ENCODE measurements at places on chromosomes 13 and 19. TPM values are rescaled to one million over a fixed set of nuclear protein-coding genes. Genes with fewer than 3 reads are reported as not detected.

GRCh38 chr13:48648446-48648845, 5.3 kb upstream of the CYSLTR2 start:
- DNase-seq, result no peak

- DNase-seq, result peak; percentile 67
Measured at GRCh38 chr19:10812902-10813404, 23.1 kb downstream of the TMED1 start.

DNA sequence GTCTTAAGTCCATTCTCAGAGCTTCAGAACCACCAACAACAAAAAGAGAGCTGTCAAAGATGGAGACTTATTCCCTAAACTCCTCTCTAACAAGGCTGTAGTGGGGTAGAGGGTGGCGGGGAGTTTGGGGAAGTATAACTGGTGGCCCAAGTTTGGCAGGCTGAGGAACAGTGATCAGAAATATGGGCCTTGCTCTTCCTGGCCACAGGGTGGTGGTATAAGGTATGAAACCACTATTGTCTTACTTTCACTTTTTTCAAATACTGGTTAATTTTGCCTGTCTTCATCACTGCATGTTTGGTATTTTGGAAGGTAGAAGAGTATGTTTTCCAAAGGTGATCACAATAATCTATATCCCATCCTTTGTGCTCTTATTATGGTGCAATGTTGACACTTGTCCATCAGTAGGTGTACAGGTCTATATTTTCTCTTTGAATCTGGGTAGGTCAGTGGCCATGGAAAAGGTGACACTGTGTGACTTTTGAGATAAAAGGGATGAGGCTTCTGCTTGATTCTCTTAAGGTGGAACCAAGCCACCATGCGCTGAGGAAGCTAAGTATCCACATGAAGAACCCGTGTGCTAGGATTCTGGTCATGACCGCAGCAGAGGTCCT, 23.2 kb upstream of the GPC5 start:
- DNase-seq, result peak; percentile 45

DNA sequence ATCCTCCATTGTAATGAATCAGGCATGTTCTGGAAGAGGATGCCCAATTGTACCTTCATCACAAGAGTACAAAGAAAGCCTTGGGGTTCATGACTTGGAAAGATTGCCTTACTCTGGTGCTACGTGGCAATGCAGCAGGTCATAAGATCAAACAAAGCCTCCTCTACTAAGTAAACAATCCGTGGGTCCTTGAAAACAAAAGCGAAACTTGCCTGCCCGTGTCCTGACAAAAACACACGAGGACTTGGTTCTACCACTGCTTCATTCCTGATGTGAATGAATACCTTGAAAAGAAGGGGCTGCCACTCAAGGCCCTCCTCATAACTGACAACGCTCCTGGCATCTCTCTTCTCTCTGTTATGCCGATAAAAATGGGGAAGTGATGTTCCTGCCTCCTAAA, 18.9 kb downstream of the ZNF563 start:
- DNase-seq, result no peak

DNA sequence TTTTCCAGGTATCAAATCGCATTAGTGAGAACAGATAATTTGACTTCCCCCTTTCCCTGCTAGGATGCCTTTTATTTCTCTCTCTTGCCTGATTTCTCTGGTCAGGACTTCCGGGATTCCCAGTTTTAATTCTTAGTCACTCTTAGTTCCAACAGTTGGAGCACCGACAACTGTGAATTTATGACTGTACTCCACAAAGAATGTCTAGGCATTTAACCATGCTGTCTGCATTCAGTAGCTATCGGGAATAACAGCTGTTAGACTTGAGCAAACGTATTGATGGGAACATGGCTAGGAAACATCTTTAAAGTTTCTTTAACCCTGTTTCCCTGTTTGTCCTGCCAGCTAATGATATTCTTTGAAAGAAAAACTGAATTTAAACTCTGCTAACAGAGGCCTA, 14.1 kb upstream of the SPACA7 start:
- DNase-seq, result no peak

GRCh38 chr13:90154311-90154960, 1193.1 kb upstream of the MIR17HG start:
- peak; percentile 6 for DNase-seq

- DNase-seq, result no peak
Measured at GRCh38 chr13:27476943-27477703, 26.8 kb upstream of the MTIF3 start.

DNA sequence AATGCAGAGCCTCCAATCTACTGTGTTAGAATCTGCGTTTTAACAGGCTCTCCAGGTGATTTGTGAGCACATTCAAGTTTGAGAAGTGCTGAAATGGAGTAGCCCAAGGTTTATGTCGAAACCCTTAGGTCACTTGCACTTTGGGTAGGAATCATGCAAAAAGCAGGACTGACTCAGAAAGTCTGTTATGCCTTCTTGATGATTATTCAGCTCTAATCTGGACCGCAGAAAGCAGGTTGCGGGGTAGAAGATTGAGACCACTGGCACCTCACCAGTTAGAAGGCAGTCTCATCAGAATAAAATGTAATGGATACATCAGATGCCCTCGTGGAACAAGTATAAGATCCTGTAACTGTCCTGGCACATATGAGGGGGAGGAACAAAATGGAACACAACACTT, 326.3 kb downstream of the DCLK1 start:
- DNase-seq, result no peak

- no peak for DNase-seq
Measured at GRCh38 chr19:32676186-32676894, 692 bp downstream of the RGS9BP start.

DNA sequence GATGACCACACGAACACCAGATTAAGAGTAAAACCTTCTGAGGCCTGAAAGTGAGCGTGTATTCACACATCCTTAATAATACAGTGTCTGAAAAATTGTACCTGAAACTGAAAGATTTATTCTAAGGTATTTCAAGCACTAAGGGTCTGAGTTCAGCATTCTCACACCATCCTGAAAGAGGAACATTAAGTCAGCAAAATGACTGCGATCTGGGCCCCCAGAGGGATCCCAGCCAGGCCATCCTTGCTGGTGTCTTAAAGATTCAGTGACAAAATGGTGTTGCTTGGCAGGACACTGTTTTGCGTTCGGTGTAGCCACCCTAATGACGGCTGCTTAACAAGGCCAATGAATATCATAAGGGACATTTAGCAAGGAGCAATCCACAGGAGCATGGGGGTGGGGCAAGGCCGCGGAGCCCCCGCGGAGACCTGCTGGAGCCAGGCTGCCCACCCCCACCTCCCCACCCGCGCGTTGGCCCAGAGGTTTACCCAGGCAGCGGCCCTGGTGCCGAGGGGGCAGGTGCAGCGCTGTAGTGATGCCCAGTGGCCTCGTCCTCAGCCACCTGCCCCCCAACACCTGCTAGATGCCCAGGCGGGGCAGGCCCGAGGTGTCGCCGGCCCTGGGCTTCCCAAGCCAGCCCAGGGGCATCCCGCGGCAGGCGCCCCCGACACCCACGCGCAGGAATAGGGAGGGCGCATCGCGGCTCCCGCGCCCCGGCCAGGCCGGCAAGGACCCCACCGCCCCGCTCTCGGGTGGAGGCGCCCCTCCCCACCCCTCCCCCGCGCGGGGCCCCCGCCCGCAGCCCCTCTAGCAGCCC, 742 bp downstream of the NALCN start:
- DNase-seq, result no peak

ZNF793 gene
- total RNA-seq, result 0.83 TPM

ZNF254 gene
- total RNA-seq, result 18.7 TPM

TEKTIP1 gene
- 4.2 TPM for total RNA-seq

EFNB2 gene
- total RNA-seq, result 5.2 TPM

CERS1 gene
- total RNA-seq, result 11.4 TPM
